ENCODE measurements at places on chromosomes 4 and X. TPM values are rescaled to one million over a fixed set of nuclear protein-coding genes. Genes with fewer than 3 reads are reported as not detected.

The MAGIX gene
- total RNA-seq = 0.84 TPM

The MAPK10 gene
- total RNA-seq = 4.7 TPM

The TEC gene
- 1.1 TPM for total RNA-seq

The LRIT3 gene
- total RNA-seq = 0.22 TPM

The ABCG2 gene
- 0.12 TPM for total RNA-seq

DNA sequence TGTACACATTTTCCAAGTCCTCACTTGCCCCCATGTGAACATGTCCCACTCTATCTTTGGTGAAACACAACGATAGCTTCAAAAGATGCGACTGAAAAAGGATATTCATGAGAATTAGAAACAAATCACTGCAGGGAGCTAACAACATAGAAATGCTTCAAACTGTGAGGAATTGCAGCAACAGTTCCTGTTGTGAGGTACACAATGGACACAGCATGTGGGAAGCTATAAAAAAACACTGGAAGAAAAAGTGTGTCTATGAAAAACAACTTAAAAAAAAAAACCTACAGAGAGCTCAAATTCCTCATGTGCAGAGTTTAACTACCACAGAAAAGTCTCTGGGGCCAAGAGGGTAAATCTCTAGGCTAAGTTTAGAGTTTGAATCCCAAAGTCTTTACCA, 51.6 kb upstream of the BLTP1 start:
- H3K4me3 ChIP-seq = no peak overlapping the region
- no peaks in the 10 kb centered on the region for H3K4me1 ChIP-seq
- no peaks in the 10 kb centered on the region for H3K27me3 ChIP-seq
- no peak overlapping the region for H3K27ac ChIP-seq
- no peaks in the 10 kb centered on the region for H3K36me3 ChIP-seq

GRCh38 chr4:184403384-184403781, 71.0 kb downstream of the IRF2 start:
- peaks cover 31% of the 10 kb centered on the region for H3K4me1 ChIP-seq
- no peaks in the 10 kb centered on the region for H3K27me3 ChIP-seq
- DNase-seq = no peak
- peaks cover 63% of the 10 kb centered on the region for H3K36me3 ChIP-seq
- no peak overlapping the region for H3K4me3 ChIP-seq

DNA sequence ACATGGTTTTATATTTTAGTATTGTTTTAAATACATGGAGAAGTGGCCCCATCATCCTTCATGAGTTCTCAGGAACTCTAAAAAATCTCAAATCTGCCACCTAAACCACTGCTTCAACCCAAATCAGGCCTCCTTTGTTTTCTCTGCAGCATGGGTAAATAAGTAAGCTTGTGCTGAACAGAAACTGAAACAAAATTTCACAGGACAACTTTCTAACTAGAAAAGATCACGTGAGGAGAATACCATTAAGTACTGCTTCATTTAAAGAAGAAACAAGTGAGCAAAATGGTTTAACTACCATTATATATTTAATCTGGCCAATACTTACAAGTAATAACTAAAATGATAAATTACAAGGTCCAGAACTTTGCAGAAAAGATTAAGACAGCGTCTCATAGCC, 2.5 kb downstream of the ARAP2 start:
- H3K27ac ChIP-seq = peak overlapping the region; percentile 92
- no peaks in the 10 kb centered on the region for H3K27me3 ChIP-seq
- H3K4me1 ChIP-seq = peaks cover 16% of the 10 kb centered on the region

GRCh38 chr4:742742-743311, 37.2 kb downstream of the PCGF3 start:
- peaks cover 54% of the 10 kb centered on the region for H3K36me3 ChIP-seq
- H3K4me3 ChIP-seq = no peak overlapping the region
- H3K27me3 ChIP-seq = no peaks in the 10 kb centered on the region
- no peak overlapping the region for H3K27ac ChIP-seq
- DNase-seq = peak; percentile 71
- H3K4me1 ChIP-seq = peaks cover 11% of the 10 kb centered on the region

- no peak for DNase-seq
- H3K27me3 ChIP-seq = peaks cover 11% of the 10 kb centered on the region
Measured at GRCh38 chrX:43225626-43226328, 430.3 kb upstream of the MAOA start.

GRCh38 chrX:121301356-121301755, 253.9 kb downstream of the GLUD2 start:
- H3K27ac ChIP-seq = no peak overlapping the region
- H3K4me3 ChIP-seq = no peak overlapping the region
- H3K4me1 ChIP-seq = no peaks in the 10 kb centered on the region

GRCh38 chr4:27985522-27985921, 1124.9 kb downstream of the STIM2 start:
- no peak overlapping the region for H3K4me3 ChIP-seq
- H3K4me1 ChIP-seq = no peaks in the 10 kb centered on the region
- no peak overlapping the region for H3K27ac ChIP-seq
- no peaks in the 10 kb centered on the region for H3K36me3 ChIP-seq
- no peaks in the 10 kb centered on the region for H3K27me3 ChIP-seq
- no peak for DNase-seq

DNA sequence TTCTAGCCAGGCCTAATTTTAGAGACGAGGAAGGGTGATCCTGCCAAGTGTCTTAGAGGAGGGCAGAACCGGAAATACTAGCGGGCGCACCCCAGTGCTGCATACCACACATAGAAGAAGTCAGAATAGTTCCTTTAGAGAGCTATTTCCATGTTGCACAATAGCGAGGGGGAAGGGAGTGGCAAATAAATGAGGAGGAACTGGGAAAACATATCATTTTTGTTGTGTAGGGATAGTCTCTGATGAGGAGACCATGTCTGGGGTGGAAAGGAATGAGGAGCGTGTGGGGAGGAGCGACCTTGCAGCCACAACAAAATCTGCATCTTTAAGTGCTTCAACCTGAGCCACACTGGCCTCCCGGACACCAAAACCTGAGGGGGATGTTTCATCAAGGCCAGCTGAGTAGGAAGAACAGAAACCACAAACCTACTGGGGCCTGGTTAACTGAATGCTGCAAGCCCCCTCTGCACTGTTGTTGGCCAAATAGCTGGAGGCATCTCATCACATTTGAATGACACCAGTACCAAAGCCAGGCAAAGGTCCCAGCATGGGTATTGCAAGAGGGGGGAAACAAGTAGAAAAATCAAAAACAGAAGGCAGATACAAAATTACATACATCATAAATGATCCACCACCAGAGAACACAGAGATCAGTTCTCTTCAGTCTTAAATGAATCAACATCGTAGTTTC, 26.7 kb upstream of the C1QTNF7 start:
- peak overlapping the region; percentile 52 for H3K27ac ChIP-seq
- peak; percentile 92 for DNase-seq
- H3K4me3 ChIP-seq = peak overlapping the region; percentile 22
- no peaks in the 10 kb centered on the region for H3K27me3 ChIP-seq
- peaks cover 6% of the 10 kb centered on the region for H3K36me3 ChIP-seq
- peaks cover 52% of the 10 kb centered on the region for H3K4me1 ChIP-seq

DNA sequence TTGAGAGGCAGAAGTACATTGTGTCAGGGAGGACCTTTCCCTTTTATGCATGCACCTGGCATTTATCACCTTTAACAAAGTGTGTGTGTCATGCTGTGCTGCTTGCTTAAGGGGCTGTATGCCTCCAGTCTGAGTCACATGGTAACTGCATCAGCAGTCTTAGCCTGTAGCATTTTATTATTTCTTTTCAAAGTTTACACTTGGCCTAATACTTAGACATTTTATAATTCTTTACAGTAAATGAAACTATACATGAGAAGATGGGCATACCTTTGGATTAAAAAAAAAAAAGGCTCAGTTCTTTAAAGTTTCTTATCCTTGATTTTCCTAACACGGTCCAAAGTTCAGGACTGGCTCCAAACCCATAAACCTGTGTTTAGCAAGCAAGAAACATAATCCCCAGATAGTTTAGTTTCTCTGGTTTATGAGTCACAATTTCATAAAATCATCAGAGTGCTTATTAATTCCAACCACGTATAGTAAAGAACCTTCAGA, 14.6 kb downstream of the NPNT start:
- peak overlapping the region; percentile 50 for H3K27ac ChIP-seq
- H3K4me1 ChIP-seq = peaks cover 10% of the 10 kb centered on the region
- DNase-seq = peak; percentile 59
- no peaks in the 10 kb centered on the region for H3K36me3 ChIP-seq

Data from MCF 10A (cell line).